Nucleus accumbens (tissue), 56 donors: ENCODE measurements at places on chromosomes 4 and X.

GRCh38 chrX:17913801-17914200 lies 52.7 kb upstream of the RAI2 start:
- DNase-seq: no peak

DNA sequence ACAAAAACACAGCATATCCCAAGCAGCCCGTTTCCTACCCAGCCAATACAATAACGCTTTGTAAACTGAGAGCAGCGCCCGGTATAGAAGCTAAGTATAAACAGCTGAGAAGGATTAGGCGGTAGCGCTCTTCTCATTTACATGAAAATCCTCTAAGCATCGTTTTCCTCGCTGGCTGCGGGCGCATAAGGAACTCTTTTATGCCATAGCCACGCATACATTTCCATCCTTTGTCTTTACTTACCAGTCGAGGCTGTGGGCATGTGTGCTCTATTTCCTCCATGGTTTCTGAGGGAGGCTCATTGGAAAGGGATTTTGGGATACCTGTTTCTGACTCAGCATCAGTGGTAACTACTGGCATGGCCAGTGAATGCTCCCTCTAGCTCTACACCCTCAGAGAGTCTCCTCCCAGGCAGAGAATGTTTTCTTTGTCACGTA lies 383 bp downstream of the PCYT1B start:
- DNase-seq: peak; percentile 4

GRCh38 chr4:2763511-2763967 lies 7.4 kb upstream of the TNIP2 start:
- DNase-seq: no peak

- DNase-seq: no peak
Measured at GRCh38 chr4:48028696-48029095, 12.1 kb downstream of the NIPAL1 start.

GRCh38 chr4:142600952-142601351 lies 245.1 kb downstream of the INPP4B start:
- no peak for DNase-seq

- no peak for DNase-seq
Measured at GRCh38 chr4:87570290-87570805, 38.0 kb upstream of the DSPP start.

DNA sequence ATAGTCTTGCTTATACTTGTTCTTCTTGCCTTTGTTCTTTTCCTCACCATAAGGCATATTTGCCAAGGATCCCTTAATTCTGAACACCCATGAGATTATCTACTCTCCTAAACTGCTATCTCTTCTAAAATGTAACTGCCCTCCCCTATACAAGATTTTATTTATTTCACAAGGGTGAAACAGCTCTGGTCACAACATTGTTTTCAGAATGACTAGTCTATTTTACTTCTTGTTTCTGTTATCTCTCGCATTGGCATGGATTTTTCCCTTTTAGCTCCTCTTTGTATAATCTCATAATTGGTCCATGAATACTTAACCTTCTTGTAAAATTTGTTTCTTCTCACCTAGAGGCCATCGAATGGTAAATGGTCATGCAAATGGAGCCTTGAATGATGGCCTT lies 17.2 kb upstream of the COL25A1 start:
- no peak for DNase-seq

DNA sequence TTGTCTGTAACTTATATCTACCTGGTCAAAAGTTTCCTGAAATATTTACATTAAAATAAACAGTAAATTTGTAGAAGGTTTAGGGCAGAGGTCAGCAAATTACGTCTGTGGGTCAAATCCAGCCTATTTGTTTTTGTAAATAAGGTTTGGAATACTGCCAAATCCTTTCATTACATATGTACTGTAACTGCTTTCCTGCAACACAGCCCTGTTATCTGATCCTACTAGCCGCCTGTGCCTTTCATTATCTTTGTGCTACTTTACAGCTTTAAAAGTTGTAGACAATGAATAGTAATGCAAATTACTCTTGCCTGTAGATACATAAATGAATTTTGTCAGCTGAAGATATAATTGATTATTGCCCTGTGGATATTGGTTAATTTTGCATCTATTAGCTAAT lies 369.6 kb upstream of the SLC7A11 start:
- no peak for DNase-seq

DNA sequence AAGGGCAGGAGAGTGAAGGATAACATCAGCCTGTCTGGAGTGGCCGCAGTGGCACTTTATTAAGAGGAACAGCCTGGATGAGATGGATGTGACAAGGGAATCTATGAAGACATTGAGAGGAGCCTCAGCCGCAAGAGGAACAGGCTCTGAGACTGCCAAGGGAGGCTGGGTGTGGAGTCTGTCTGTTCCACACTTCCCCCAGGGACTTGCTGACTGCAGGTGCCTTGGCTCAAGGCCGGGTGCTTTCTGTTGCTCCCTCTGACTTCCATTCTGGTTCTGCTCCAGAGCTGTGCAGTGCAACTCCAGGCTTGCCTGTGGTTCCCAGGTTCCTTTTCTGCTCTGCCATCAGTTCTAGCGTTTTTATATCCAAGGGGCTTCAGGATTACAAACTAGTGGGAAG lies 54.6 kb downstream of the FRMPD3 start:
- DNase-seq: no peak

DNA sequence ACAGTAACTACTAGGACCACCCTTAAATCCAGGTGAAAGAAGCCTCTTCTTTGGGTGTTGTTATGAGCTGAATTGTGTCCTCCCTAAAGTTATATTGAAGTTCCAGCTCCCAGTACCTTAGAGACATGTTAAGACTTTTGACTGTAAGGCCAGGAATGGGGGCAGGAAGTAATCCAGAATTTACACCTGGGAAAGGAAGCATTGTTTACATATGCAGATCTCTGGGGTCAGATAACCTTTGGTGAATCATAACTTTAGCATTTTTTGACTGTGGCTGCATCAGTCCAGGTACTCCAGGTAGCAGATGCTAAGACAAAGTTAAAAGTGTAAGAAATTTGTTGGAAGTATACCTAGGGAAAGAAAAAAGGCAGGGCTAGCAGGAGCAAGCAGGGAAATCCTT lies 104.9 kb upstream of the CENPE start:
- no peak for DNase-seq

DNA sequence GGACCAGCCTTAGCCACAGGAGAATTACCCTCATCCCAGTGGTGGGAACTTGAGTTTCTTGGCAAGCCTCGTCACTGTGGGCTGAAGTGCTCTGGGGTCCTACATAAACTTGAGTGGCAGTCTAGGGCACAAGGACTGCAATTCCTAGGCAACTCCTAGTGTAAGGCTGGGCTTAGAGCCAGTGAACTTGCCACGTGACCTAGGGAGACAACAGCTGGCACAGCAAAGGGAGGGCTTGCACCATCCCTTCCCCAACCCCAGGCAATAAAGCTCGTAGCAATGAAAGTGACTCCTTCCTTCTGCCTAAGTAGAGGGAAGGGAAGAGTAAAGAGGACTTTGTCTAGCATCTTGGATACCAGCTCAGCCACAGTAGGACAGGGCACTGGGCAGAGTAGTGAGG lies 81.8 kb downstream of the TEX11 start:
- DNase-seq: peak; percentile 2

GRCh38 chr4:74335341-74336021 lies 27.2 kb downstream of the EPGN start:
- no peak for DNase-seq

DNA sequence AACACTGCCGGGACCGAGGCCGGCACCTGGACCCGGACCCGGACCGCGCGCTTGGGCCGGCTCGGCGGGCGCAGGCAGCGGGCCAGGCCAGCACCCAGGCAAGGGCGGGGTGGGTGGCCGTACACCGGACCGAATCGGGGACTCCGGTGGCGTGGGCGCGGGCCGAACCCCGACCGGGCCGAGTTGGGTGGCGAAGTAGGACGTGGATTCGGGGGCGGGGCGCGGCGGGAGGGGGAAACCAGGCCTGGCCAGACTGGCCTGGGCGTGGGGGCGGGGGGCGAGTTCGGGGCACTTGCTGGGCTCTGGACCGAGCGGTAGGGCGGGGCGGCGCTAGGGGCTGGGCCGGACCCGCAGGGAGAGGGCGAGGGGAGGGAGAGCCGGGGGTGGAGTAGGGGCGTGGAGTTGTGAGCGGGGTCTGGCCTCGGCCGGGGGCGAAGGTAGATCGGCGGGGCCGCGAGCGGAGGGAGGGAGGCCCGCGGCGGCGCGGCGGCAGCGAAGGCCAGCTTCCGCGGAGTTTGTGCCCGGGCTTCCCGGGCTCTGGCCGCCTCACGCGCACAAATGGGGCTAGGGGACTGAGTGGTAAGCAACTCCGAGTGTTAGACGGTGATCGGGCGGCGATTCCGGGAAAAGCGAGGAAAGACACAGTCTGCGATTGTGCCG lies 1.8 kb upstream of the BCORL1 start:
- DNase-seq: no peak
